Suppressor macrophage (primary cell): ENCODE measurements at places on chromosomes 16 and 17.
A peak's percentile ranks its signal among the peaks of the same experiment; 100 is the strongest.

- no peak for DNase-seq
Measured at GRCh38 chr17:77117415-77117814, 23.4 kb upstream of the SEC14L1 start.

DNA sequence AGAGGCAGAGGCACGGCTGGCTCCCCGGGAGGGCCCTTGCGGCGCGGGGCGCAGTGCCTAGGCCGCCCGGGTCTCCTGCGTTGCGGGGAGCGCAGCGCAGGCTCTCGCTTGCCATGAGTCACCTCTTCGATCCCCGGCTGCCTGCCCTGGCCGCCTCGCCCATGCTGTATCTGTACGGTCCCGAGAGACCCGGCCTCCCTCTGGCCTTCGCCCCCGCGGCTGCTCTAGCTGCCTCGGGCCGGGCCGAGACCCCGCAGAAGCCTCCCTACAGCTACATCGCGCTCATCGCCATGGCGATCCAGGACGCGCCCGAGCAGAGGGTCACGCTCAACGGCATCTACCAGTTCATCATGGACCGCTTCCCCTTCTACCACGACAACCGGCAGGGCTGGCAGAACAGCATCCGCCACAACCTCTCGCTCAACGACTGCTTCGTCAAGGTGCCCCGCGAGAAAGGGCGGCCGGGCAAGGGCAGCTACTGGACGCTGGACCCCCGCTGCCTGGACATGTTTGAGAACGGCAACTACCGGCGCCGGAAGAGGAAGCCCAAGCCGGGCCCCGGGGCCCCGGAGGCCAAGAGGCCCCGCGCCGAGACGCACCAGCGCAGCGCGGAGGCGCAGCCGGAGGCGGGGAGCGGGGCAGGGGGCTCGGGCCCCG is 390 bp downstream of the FOXL1 start:
- no peak for DNase-seq

DNA sequence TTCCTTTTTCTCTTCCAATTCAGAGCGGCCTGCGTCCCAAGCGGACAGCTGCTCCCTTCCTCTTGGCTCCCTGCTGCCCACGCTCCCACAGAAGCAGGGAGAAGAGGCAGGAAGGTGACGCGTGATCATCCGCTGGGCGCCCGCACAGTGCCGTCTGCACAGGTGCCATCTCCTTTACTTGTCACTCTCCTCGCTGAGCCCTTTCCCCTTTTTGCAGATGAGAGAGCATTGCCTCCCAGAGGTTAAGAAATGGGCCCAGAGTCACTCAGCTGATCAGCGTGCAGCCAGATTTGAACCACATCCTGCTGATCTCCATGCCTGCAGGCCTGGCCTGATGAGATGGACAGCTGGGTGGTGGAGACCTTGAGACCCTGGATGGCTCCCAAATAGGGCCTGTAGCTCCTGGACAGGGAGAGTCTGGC is 299.8 kb downstream of the SEC14L1 start:
- DNase-seq: peak; percentile 65

- DNase-seq: peak; percentile 93
Measured at GRCh38 chr17:42135664-42136653, 13.4 kb downstream of the HSPB9 start.

- DNase-seq: peak; percentile 98
Measured at GRCh38 chr17:2083613-2084035, 28.7 kb downstream of the HIC1 start.

DNA sequence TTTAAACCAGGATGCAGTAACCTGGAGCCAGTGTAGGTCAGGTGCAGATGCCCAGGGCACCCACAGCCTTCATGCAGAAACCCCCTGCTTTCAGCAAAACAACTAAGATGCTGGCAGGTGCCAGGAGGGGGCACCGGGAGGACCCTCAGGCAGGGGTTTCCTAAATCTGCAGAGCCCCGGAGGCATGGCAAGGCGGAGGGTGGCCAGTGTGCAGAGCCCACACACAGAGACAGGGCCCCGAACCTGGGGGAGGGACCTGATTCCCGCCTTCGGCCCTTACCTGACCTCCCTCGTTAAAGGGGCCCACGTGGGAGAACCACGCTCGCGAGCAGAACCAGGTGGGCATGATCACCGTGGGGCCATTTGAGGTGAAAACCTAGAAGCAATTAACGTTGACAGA is 114.0 kb upstream of the METRNL start:
- DNase-seq: no peak

DNA sequence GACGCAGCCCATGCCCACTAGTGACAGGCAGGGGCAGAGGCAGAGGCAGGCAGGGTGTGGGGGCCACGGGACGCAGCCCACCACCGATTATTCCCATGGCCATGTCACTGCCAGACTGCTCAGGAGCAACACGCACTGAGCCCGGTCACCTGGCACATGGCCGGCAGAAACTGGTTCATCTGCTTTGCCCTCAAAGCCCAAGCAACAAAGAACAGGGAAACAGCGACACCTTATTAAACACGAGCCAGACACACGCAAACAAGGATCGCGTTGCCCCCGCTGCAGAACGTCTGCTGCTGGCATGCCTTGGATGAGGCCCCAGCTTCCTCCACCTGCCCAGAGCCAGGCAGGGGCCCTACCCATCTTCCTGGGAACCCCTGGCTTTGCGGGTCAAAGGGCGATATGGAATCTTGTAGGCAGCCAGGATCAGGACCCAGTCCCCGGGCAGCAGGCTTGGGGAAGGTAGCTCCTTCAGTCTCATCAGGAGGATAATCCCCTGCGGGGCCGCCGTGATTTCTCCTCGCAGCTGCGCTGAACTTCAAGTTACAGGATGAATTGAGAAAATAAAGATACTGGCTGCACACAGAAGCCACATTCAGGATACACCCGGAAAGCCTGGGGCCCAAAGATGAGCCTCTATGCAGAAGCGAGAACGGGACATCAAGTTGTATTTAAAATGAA is 4.8 kb downstream of the TBC1D16 start:
- no peak for DNase-seq

DNA sequence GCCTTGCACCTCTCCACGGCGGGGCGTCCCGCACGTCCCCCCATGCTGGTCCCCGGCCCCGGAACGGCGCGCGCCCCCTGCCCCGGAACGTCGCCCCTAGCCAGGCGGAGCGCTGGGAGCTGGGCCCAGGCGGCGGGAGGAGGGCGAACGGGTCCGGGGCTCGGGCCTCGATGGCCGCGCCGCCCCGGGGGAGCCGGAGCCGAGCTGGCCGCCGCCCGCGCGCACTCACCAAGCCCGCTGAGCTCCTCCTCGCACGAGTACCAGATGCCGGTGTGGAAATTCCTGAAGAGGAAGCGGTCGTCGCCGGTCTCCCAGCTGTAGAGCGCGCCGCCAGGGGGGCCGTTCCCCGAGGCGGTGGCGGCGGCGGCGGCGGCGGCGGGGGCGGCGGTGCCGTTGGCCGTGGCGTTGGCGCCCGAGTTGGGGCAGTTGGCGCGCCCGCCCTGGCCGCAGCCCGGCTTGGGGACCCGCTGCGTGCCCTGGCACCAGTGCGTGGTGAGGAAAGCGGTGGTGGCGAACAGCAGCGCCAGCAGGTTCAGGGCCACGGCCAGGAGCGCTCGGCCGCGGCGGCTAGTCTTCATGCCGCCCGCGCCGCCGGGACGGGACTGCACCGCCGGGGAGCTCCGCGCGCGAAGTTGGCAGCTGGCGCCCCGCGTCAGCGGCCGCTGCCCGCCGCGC is 530 bp downstream of the GSG1L start:
- DNase-seq: peak; percentile 61

DNA sequence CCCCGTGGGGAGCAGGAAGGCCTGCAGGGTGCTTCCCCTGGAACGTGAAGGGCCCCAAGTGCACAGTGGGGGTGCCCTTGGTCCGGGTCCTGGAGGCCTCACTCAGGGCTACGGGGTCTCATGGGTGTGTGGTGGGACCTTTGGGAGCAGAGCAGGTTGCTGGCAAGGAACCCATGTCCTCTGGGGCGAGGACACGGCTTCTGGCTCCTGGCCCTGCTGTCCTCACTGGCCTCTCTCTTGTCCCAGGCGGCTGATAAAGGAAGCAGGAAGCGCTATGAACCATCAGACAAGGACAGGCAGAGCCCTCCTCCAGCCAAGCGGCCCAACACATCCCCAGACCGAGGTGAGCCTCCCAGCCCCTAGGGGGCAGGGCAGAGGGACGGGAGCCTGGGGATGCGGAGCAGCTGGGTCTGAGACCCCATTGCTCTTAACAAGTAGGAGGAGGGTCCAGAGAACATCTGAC is 9.8 kb upstream of the IL17C start:
- no peak for DNase-seq

DNA sequence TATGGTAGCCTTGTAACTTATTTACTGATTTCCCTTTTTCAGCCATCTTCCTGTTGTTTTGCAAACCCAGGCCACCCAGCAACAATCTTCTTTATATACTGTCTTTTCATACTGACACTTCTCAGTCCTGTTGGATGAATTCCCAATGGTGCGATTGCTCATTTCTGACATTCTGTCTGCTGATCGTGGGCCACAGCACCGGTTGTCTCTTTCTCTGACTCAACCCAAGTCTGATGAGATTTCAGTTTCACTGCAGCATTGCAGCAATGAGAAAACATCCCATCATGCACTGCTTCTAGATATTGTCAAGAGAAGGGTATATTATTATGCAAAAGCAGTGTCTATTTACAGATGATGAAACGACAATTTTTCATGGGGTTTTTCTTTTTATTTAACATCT is 349.2 kb upstream of the HSBP1 start:
- no peak for DNase-seq

- no peak for DNase-seq
Measured at GRCh38 chr17:19654896-19655295, 6.3 kb downstream of the ALDH3A2 start.

DNA sequence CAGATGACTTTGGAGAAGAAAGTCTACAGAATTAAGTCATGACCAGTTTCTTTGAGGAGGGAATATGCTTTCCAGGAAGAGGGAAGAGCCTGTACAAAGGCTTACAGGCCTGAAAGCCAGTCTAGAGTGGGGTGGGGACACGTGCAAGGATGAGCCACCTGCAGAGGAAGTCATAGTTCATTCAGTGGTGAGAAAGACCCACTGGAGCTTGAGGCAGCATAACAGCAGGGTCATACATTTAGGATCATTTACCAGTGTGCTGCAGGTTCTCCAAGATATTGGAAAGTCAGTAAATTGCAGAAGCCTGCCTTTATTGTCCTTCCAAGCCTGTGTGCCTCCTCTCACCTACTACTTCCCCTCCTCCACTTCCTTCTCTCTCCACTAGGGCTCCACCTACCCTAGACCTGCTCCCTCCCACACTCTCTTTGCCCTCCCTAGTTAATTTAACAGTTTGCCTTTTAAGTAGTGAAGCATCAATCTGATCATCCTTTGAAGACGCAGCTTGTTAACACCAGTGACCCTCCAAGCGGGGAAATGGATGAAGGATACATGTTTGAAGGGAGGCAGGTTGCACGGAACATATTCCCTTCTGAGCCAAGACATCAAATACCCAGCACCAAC is 40.2 kb downstream of the CDRT15 start:
- no peak for DNase-seq

DNA sequence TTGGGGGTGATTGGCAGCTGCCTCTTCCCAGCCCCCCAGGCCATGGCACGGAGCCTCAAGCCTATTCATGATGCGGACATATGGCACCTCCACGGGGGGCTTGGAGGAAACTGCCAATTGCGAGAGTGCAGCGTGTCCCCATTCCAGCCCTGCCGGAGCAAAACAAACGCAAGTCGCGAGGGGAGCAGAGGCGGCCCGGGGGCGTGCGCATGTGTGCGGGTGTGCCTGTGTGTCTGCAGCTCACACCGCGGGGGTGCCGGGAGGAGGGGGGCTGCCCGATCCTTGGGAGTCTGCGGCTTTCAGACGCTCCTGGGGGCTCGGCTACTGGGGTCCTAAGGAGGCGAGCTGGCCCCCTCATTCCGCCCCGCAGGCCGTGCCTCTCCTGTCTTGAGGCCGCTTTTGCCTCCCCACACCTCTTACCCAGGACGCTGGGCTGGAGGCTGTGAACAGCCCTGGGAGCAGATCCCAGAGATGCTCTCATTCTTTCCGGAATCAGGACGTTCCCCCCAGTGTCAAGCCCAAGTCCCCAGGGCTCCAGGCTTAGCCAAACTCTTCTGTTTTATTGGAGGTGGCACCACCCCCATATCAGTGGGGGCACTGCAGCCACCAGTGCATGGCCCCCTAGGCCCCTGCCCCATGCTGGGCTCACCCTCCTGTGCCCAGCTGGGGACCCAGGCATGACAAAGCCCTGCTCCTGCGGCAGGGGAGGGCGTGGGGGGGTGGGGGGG is 29.1 kb downstream of the ENDOV start:
- DNase-seq: no peak
